ENCODE measurements at places on chromosomes 13 and 19.

GRCh38 chr19:48768994-48769713, 13.8 kb downstream of the FGF21 start:
- DNase-seq: no peak

- no peak for DNase-seq
Measured at GRCh38 chr13:104256701-104257100, 1190.5 kb upstream of the SLC10A2 start.

DNA sequence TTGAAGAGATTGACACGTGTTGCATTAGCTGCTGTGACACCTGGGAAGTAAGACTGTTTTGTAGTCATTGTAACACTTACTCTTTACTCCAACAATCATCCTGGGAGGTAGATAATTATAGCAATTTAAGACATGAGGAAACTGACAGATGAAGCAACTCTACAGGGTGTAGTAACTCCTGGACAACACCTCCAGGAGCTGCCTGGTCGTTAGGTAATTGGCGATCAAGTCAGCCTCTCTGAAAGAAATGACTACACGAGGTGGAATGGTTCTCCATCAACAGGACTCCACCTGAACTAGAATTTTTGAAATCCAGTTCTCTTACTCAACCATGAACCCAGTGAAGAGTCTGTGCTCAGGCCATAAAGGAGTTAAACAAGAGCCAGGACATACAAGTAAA, 43.0 kb upstream of the LRCH1 start:
- no peak for DNase-seq

GRCh38 chr19:17725422-17726078, 6.3 kb downstream of the MAP1S start:
- DNase-seq: no peak

DNA sequence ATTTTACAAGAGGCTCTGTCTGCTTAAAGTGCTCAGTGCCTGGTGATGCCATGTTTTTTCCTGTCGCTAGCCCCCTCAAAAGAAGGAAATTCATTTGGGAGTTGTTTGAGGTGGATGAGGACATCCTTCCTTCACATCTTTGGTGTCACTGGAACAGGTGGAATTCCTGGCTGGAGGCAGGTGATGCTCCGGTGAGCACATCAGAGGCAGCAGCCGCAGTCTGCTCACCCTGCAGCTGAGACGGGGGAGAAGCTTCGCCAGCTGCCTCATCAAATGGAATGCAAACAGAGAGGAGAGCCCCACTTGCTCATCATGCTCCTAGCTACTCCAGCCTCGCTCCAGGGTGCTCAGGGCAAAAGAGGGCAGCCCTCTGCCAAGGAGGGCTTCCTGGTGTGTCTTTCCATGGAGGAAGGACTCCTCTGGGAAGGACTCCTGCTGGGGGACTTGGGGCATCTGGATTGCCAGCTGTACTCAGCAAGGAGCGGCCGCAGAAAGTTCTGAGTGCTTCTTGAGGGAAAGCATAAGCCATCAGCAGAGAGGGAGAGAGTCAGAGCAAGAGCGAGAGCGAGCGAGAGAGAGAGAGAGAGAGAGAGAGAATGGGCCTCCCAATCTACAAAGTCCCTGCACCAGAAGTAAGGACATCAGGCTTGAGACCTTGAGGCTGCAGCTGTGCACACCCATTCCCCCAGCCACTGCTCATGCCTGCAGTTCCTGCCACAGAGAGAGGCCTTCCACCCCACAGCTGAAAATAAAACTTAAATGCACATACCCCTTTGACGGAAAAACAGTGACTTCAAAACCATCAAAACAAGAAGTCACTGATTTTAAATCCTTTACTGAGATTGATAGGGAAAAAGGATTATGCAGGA, 74.3 kb upstream of the UBL3 start:
- DNase-seq: no peak

DNA sequence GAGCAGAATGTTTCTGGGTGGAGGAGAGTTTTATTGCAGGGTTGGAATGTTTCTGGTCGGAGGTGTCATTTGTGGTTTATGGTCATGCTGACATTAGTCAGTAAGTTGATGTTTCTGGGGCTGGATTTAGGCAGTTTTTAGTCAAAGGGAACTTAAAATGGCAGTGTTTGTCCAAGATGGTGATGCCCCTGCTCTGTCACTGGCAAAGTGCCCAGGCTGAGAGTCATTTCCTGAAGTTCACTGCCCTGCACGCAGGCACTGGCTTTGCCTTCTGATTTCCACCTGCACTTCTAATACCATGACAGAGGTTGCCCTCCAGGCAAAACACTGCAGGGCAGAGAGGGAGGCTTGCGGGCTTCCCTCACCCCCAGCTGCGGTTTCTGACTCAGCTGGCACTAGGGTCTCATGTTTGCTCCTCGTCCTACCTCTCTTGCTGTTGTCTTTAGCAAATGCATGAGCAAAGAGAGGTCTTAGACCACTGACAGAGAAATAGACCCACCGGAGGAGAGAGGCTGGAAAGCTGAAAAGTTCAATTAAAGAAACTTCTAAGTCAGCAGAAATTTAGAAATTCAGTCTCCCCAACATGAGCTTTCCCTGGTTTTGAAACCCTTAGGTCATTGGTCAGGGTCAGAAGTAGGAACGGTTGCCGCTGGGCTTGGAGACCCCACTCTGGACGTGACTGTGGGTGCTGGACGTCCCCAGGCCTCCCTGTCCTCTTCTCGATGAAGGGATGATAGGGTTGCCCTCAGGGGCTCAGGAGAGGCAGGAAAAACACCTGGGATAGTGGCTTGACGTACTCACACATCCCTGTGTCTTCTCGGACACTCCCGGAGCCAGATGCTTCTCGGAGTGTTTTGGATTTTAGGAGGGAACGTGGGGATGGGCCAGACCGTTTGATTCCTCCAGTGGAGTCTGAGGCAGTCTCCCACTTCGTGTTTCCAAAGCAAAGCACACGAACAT, 26.3 kb downstream of the TMEM255B start:
- DNase-seq: no peak

DNA sequence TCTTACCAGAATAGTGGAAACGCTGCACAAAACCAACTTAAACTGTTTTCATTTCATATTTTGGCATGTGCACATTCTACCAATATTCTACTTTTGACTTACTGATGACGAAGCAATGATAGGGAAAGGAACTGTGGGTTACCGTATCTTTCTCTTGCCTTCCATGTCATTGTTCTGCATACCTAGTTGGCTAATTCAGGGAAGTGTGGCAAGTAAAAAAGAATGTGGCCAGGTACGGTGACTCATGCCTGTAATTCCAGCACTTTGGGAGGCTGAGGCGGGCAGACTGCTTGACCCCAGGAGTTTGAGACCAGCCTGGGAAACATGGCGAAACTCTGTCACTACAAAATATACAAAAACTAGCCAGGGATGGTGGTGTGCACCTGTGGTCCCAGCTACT, 108.2 kb downstream of the SIPA1L3 start:
- DNase-seq: no peak

DNA sequence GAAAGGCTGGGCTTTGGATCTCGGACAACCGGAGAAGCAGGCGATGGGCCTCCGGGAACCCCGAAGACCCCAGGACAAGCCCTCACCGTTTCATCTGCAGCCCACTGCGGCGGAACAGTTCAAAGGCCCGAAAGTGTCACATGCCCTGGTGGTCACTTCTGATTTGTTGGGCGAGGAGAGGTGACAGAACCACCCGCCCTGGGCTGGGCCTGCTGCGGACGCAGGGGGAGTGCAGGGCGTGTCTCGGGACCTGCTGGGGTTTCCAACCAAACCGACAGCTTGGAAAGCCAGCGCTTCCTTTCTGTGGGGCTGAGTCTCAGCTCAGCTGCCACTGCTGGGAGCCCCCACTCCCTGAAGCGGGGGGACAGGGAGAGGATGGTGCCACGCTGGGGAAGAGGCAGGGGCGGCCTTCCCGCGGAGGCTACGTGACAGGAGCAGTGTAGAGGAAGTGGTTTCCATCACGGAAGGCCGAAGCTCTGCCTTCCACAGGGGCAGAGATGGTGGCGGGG, 22.8 kb upstream of the ZBTB7A start:
- peak; percentile 36 for DNase-seq

GRCh38 chr19:48634424-48635262, 2.5 kb downstream of the DBP start:
- DNase-seq: peak; percentile 94

DNA sequence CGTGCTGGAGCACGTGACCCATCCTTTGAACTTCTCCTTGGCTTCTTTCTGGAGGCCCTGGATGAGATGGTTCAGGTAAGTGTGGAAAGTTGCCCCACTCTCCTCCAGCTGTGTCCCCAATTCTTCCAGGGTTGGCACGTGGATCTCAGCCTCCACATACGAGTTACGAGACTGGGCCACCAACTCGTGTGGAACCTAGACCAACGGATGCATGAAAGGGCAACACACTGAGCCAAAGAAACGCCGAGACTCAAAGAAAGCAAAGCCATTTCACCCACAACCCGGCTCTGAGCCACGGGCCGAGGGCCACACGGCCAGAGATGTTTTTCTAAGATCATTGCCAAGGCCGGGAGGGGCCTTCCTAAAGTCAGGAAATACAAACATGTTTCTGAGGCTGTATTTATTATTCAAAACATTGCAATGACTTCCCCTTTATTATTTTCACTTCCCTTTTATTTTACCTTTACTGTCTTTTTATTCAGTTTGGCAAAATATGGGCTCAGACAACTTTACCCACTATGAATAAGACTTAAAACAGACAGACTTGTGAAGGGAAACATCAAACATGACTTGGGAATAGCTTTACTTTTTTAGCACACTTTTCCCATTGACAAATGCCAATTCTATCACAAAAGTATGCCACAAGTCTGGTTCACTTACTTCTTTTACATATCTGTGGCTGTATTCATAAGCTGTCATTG, 94.6 kb downstream of the KL start:
- DNase-seq: no peak

DNA sequence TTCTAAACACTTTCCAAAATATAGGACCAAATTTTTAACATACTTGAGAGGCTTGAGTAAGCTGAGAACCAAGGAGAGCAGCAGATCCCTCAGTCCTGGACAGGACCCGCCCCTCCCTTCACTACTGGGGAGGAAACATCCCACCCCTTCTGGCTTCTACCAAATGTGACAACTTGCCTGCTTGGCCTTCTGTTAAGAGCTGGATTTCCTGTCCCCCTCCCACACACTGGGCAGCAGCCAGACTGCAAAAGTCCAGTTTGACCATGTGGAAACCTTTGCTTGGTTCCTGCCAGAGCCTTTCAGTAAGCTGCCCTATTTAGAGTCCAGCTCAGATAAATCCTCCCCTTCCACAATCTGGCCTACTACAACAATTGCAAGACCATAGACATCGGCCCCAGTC, 84.3 kb downstream of the FGF14 start:
- no peak for DNase-seq

- DNase-seq: no peak
Measured at GRCh38 chr19:37991841-37992248, 84.8 kb downstream of the SIPA1L3 start.

DNA sequence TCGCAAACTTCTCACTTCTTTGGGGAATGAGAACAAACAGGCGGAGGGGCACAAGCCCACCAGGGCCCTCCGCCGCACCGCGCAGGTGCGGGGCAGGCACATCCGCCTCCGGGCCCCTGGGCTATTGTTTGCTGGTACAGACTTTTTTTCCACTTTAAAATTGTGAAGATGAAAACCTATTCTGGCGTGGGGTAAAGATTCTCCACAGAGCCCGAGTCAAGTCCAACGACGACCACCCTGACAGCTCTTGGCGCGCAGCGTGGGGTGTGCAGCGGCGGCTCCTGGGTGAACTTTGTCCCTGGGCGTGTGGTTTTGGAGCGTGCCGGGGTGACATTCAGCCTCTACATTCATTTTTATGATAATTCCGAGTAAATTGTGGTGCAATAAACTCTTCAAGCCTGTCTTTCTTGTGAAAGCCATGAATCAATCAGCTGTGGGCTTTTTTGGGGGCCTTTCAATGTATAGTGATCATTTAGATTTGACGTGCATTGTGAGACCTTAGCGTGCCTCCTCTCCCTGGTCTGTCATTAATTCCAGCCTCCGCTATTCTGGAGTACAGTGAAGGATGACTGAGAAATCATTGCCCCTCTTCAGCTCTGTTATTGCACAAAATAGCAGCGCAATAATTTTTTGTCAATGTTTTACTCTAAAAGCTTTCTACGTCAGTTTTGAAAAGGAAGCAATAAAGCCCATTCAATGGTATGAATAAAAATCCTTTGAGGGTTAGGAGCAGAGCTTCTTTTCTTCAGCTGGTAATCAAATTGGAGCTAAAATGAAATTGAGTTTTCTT, 90.0 kb downstream of the TEX29 start:
- DNase-seq: no peak

GRCh38 chr19:16625163-16625958, 2.6 kb downstream of the MED26 start:
- DNase-seq: no peak

DNA sequence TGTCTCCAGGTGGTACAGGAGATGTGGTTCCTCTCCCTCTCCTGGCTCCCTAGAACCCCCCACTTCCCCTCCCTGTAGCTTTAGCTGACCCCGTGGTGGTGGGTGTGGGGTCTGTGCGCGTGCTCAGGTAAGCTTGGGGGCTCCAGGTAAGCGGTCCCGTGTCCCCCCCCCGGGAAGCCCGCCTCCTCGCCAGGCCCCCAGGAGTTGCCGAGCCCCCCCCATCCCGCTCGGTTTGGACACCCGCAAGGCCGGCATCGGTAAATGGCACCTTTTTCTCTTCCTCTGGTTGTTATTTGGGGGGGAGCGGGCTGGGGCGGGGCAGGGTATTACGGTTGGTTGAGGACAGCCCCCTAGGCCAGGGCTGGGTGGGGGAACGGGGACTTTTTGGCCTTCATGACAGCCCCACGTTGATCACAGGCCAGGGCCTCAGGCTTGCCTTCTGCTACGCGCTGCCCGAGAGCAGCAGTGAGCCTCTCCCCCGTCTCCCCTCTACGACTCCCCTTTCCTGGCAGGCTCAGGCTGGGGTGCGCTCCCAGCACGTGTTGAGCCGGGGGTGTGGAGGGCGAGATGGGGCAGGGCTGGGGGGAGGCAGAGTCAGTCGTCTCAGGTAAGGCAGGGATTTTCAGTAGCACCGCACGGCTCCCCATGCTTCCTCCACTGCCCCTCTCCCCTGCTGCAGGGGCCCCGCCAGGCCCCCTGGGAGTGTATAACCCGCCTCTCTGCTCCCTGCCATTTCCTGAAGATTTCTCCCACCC, 10.7 kb upstream of the LIN7B start:
- DNase-seq: no peak

GRCh38 chr19:8373867-8374813, 10.2 kb downstream of the ANGPTL4 start:
- DNase-seq: no peak

- no peak for DNase-seq
Measured at GRCh38 chr13:76556627-76557026, 329.6 kb downstream of the KCTD12 start.

- no peak for DNase-seq
Measured at GRCh38 chr13:40994581-40995230, 24.4 kb downstream of the ELF1 start.

DNA sequence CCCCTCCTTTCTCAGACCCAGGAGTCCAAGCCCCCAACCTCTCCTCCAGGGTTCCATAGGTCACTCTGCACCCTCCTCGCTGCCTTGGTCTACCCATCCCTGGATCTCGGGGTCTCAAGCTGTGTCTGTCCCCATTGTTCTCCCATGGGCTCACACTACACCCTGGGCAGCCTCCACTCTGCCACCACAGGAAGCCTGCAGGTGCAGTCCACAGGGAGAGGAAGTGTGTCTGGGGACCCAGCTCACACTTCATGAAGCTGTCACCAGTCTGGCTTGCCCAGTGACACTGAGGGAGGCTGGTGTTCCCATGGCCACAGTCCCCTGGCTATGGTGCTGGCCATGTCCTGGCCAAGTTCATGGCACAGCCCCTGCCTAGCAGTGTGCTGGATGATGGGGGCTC, 5.3 kb downstream of the NECTIN2 start:
- no peak for DNase-seq

All from stimulated activated CD4-positive, alpha-beta T cell treated with anti-CD3 and anti-CD28 coated beads, Interleukin-12 subunit alpha, Interleukin-12 subunit beta, amount 100 ng/mL, for 24 hours (primary cell).